ENCODE measurements at places on chromosomes 16 and 17.

- no peak for DNase-seq
Measured at GRCh38 chr17:73541561-73541981, 102.7 kb downstream of the SDK2 start.

DNA sequence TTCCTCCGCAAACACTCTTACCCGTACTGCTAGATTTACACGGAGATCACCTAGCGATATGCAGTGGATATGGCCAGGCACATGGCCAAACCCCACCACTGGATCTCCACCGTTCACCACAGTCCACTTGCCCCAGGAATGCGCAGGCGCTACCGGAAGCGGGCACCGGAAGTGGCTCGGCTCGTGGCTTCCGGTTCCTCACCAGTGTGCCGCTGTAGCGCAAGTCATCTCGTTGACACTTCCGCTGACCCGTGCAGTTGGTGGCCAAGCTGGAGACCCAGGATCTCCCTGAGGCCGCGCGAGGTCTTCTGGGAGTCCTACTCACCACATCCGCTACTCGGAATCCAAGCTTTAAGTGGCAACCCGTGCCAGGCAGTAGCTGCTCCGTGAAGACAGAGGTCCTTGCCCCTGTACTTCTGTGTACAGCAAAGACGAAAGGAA, 11.5 kb downstream of the ZNF597 start:
- no peak for DNase-seq

GRCh38 chr17:27289856-27290255, 4.1 kb upstream of the WSB1 start:
- no peak for DNase-seq

GRCh38 chr17:8685381-8685780, 54.9 kb upstream of the MYH10 start:
- no peak for DNase-seq

- DNase-seq = no peak
Measured at GRCh38 chr17:50764734-50765149, 2.6 kb downstream of the ANKRD40CL start.

- DNase-seq = no peak
Measured at GRCh38 chr17:66406701-66407644, 104.6 kb downstream of the PRKCA start.

DNA sequence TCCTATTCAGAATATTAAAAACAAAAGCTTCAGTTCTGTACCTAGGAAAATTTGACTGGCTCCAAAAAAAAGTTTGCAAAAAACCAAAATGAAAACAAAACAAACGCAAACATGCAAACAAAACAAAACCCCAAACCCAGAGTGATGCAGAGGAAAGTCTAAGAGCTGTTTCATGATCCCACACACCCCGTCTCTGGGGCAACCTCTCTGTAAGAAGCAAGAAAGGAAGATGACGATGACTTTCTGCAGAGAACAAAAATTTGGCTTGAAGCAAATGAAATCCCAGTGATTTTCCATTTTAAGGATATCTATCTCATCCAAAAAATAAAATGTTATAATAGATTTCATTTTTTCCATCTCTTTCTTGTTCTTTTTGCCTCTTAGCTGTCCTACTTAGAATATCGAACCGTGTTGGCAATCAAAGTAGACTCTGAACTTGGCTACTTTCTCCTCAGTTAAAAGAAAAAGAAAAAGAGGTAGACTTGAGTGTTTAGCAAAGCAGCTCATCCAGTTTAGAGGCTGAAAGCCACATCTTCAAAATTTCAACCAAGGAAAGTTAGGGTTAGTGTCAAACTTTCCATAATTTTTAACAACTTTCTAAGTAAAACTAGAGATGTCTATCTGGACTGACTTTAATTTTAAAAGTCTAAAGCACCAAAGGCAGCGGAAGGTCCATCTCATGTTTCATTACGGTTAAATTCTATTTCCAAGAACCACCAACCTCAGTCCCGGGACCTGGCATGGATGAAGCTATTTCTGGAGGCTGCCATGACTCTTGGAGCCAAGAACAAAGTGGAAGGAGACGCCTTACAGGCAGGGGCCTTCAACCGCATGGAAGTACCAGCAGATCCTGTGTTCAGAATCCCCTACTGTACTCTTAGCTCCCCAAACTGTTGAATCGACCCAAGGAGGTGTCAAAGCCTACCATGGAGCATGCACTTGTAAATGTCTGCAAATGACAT, 180.8 kb downstream of the XYLT1 start:
- DNase-seq = no peak

DNA sequence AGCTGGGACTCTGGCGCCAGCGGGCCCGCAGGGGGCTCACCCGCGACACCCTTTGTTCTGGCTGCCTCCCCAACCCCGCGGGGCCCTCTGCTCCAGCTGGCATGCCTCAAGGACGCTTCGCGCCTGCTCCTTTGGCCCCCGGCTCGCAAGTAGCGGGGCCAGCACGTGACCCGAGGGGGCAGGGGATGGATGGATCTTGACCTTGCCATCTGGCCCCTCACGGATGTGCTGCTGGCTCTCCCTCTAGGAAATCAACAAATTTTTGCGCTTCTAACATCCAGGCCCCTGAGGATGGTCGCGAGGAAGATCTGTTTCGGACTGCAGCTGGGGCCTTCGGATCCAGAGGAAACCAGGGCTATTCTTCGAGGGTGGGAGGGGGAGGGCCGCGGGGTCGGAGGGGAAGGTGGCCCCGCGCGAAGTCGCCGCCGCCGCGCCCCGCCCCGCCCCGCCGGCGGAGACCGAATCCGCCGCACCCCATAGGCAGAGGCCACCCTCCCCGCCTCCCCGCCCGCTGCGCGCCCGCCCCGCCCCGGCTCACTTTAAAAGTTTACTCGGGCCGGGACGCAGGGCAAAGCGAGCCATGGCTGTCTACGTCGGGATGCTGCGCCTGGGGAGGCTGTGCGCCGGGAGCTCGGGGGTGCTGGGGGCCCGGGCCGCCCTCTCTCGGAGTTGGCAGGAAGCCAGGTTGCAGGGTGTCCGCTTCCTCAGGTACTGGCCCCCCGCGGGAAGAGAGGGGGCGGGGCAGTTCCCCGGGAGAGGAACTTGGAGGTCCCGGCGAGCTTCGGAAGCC, at the start of gene ACSF2:
Gene ACSF2 (plus strand): TSS at position 537 of the 790 bp plus-strand sequence. CDS start 44 bp downstream, at position 581.
- no peak for DNase-seq

- no peak for DNase-seq
Measured at GRCh38 chr17:4407851-4408250, 25.9 kb upstream of the SPNS3 start.

GRCh38 chr17:60138769-60139437, 10.9 kb upstream of the CA4 start:
- no peak for DNase-seq

- DNase-seq = no peak
Measured at GRCh38 chr17:63967953-63968352, 4.8 kb downstream of the SCN4A start.

- DNase-seq = no peak
Measured at GRCh38 chr16:22659933-22660332, 149.2 kb downstream of the NPIPB5 start.

- no peak for DNase-seq
Measured at GRCh38 chr17:56359518-56359917, 206.2 kb downstream of the ANKFN1 start.

DNA sequence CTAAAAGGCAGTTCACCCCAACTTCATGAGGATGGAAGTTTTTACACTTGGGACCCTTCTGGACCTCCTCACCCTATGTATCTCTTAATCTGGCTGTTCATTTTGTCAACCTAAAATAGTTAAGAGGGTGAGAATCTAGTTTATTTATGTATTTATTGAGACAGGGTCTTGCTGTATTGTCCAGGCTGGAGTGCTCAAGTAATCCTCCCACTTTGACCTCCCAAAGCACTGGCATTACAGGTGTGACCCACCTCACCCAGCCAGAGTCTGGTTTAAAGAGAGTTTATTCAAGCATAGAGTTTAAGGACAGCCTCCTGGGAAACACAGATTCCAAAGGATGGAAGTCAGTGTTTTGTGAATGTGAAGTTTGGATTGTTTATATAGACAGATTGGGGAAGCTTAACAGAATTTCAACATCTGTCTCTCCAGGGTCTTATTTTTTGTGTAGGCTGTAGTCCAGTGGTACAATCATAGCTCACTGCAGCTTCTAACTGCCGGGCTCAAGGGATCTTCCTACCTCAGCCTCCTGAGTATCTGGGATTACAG, 8.0 kb upstream of the APPBP2 start:
- DNase-seq = no peak

DNA sequence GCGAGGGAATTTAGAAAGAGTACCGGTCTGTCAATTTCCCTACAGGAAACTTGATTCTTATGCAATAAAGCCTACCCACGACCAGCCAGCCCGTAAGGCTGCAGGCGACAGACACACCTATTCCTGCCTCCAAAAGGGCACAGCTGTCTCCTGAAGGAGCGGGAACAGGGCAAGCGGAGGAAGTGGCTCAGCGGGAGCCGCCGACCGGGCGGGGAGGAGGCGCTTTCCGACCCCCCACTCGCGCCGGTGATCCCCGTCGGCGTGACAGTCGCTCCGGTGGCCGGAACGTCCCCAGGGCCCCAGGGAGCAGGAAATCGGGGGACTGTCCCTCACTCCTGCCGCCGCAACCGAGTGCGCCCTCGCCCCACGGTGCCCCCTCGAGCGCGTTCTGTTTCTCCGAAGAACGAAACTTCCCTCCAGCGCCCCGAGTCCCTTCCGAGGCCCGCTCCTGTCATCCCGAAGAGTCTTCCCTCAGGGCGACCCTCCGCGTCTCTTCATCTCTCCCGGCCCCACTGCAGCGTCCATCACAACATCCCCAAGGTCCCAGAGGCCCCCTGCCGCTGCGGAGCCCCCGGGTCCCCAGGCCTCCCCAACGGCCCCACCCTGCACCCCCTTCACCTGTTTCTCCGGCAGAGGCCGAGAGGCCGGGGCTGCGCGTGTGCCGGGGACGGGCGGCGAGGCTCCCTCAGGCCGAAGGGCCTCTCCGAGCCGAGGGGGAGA, 421 bp downstream of the STAT3 start:
- no peak for DNase-seq

- no peak for DNase-seq
Measured at GRCh38 chr17:81090361-81091136, 55.6 kb downstream of the BAIAP2 start.

GRCh38 chr17:65892912-65893377, 299.0 kb downstream of the CEP112 start:
- DNase-seq = no peak

GRCh38 chr16:50702725-50703124, 9.3 kb downstream of the NOD2 start:
- DNase-seq = no peak

GRCh38 chr17:27565874-27566670, 64.9 kb upstream of the LGALS9 start:
- no peak for DNase-seq

- DNase-seq = no peak
Measured at GRCh38 chr17:6695565-6695964, 17.6 kb downstream of the SLC13A5 start.

DNA sequence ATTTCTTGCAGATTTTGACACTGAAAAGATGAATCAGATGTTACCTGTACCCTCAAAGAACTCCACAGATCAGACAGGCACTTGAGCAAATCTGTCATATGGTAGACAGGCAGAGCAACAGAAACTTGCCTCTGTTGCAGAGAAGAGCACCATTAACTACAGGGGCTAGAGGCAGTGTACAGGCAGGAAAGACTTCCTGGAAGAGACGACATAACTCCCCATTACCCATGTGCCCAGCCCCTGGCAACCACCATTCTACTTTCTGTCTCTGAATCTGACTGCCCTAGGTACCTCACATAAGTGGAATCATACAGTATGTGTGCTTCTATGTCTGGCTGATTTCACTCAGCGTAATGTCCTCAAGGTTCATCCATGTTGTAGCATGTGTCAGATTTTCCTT, 15.5 kb downstream of the GFOD2 start:
- DNase-seq = no peak

- no peak for DNase-seq
Measured at GRCh38 chr17:31048780-31049179, 46.0 kb upstream of the NF1 start.

DNA sequence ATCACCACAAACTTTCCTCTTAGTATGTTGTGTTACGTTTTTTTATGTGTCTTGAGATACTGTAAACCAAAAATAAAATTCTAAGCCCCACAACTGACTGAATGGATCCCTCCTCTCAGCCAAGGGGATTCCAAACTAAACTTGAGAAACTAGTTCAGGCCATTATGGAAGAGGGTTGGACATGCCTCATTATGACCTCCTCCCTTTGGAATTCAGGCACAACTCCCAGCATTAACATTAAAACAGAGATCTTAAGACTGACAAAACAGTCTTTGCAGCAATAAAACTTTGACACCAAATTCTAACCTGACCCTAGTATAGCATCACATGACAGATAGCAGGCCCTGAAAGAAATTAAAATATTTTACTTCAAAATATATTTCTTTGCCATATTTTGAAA, 51.1 kb upstream of the SLC47A1 start:
- DNase-seq = no peak

GRCh38 chr17:14157822-14158221, 78.8 kb downstream of the CDRT15 start:
- DNase-seq = no peak

GRCh38 chr17:18005496-18005895, 32.8 kb downstream of the DRC3 start:
- DNase-seq = no peak

DNA sequence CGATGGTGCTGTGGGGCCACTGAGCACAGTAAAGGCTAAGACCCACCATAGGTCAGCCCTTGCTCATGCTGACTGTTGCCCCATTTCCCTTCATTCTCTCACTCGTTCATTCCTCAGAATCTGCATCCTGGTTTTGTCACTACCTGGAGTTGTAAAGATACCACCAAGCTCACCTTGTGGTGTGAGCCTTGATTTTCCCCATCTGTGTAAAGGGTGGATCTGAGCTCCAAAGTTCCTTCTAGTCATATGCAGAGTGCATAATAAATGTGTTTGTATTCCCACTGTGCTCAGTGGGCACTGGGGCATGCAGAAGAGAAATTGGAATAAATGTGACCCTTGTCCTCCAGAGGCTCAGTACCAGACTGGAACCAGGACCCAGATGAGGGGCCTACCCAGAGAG, 35.2 kb upstream of the MEOX1 start:
- DNase-seq = no peak

DNA sequence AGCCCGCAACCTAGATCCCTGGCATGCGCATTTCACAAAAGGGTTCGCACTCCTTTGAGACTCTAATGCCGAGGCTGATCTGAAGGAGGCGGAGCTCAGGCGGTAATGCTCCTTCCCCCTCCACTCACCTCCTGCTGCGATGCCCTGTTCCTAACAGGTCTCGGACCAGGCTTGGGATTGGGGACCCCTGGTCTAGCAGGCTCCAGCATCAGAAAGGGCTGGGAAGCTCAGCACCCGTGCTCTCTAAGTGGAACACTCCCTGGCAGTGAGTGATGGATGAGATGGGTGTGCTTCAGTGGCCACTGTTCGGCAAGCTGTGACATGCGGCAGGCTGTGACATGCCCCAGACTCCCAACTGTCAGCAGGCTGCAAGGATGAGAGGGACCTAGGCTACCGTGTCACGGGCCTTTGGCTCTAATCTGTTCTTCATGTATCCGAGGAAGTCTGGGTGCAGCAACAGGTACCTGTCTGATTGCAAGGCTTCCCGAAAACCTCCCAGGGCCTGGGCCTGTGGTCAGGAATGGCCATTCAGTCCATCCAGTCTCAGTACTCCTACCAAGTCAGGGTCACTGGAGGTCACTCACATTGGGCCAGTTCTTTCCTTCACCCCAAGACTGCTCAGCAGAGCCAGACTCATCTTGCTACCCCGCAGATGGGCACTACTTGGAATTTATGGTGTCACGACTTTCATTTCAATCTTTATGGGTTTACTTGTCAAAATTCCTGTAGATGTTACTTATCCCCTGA, 1.3 kb upstream of the ST6GALNAC2 start:
- no peak for DNase-seq

GRCh38 chr16:56743840-56744239, 13.9 kb downstream of the NUP93 start:
- no peak for DNase-seq

GRCh38 chr16:2879854-2880508, 3.0 kb upstream of the FLYWCH2 start:
- no peak for DNase-seq

- no peak for DNase-seq
Measured at GRCh38 chr16:73154063-73154870, 106.3 kb upstream of the ZFHX3 start.

All from iPS DF 6.9 (cell line).